ENCODE measurements at places on chromosomes 13 and 19. TPM values are rescaled to one million over a fixed set of nuclear protein-coding genes. Genes with fewer than 3 reads are reported as not detected.

URAD gene
- not detected for total RNA-seq

OR7C1 gene
- total RNA-seq: not detected

DNAJB1 gene
- total RNA-seq: 79.4 TPM

DNA sequence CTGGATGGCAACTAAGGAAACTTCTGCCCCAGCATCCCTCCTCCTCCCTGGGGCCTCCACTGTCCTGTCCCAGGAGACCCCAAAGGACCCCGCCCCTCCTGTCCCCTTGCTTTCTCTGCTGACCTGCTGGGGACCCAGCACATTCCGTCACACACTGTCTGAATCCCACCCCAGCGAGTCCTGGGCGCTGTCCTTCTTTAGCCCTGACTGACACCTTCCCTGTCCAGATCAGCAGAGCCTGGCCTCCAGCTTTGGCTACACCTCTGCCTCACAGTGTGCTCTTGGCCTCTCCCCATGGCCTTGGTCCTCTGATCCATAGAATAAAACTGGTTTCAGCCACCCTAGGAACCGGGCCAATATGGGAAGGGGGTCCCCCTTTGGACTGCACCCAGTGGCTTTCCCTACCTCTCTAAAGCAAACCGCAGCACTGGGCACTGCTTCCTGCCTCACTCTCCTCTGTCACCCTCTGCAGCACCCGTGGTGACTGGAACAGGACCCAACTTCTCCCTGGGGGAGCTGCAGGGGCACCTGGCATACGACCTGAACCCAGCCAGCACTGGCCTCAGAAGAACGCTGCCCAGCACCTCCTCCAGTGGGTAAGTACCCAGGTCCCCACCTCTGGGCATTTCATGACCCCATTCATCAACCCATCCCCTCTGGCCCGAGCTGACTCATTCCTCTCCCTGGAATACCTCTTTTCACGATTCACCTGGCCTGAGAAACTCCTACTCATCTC is 46.4 kb downstream of the SMIM24 start:
- ATAC-seq: no peak

DNA sequence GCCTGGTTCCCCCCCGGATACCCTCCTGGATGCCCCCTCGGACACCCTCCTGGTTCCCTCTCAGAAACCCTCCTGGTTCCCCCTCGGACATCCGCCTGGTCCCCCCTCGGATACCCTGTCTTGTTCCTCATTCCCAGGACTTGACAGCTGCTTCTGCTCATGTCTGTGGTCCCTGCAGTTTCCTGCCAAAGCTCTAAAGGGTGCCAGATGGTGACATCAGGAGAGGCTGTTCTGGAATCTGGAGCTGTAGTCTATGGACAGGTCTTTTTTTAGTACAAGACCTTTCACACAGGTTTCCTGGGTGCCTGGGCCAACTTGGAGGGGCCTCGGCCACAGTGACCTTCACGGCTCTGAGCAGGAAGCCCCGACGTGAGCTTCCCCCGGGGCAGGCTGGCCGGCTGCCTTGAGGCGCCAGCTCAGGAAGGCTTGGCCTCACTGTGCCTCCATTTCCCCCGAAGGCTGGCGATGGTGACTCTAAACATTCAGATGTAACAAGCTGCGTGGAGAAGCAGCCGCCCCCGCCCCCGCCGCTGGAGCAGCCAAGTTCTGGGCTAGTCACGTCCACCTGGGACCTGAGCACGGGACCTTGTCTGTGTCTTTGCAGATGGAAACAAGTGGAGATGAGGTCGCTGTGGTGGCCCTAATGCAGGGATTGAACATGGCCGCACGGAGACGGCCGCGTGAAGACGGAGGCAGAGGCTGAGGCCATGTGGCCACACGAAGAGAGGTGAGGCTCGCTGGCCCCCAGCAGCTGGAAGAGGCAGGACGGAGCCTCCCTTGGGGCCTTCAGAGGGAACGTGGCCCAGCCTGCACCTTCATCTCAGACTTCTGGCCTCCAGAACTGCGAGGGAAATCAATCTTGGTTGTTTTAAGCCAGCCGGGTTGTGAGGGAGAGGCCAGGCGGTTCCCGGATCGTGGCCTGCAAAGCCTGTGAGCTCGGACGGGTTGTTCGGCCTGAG is 12.7 kb downstream of the SGTA start:
- no peak for ATAC-seq

All from activated T-helper 17 cell treated with anti-CD3 and anti-CD28 coated beads, Interleukin-2, amount 50 U/mL, for 72 hours (primary cell).